ENCODE measurements at places on chromosomes 16 and 17.

DNA sequence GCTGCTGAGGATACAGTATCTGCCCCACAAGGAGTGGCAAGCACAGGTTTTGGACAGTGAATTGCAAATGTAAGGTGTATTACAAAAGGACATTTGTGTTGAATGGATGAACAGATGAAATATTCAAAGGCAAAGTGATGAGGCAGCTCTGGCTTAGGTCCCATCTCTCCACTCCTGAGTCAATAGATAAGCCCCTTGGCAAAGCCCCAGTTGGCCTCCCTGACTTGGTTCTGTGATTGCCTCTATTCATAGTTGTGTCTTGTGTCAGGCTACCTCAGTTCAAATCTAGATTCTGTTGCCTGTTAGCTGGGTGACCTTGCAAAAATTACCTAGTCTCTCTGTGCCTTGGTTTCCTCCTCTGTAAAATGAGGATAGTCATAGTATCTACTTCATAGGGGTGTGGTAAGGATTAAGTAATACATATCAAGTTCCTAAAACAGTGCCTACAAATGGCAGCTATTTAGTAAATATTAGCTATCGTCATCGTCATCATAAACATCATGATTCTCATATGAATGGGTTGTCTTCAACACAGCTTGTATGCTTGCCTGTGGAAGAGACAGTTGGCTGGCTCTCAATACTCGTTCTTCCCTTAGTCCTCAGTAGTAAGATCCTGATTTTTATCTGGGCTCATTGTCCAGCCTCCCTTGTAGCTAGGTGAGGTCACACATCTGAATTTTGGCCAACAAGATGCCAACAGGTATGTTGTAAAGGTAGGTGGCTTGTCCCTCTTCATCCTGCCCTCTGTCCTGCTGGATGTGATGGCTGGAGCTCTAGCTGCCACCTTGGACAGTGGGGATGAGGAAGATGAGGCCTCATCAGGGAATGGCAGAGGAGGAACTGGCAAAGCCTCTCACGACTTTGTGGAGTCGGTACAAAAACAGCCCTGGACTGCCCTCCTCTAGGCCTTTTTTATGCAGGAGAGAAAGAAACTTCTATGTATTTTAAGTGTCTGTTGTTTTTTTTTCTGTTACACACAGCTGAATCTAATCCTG is 2.1 kb upstream of the MFAP4 start:
- no peak for DNase-seq

DNA sequence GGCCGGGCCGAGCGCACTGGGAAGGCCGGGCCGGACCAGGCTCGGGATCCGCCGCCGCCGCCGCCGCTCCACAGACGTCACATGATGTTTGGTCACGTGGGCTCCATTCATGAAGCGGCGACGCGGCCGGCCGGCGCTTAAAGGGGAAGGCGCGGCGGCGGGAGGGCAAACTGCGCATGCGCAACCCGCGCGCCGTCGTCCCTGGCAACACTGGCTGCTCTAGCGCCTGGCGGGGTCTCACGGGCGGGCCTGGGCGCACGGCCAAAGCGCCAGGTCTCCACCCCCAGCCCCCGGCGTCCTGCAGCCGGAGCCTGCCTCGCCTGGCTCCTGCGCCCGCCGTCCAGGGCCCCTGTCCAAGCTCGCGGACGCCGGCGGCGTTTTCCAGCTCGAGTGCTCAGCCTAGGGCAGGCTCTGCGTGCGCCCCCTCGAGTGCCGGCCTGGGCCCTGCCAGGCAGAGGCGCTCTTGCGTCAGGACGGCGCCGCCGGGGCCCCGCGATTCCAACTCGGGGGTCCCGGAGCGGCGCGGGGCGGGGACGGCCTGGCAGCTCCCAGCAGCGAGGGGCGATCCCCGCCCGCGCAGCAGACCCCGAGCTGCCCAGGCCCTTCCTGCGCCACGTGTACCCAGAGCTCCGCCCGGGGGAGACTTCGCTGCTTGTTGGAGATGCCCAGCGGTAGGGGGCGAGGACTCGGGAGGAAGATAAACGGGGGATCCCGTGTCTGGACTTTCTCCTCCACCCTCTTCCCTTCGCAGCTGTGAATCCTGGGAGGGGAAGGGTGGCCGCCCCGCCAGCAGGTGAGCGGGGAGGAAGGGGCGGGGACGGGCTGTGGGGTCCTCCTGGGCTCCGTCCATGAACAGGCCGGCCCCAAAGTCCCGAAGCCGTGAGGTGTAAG is at the start of gene MAFG:
Gene MAFG (minus strand): TSS at position 83 of the 891 bp plus-strand sequence. CDS start 4,550 bp downstream, outside the sequence.
- peak; percentile 97 for DNase-seq

DNA sequence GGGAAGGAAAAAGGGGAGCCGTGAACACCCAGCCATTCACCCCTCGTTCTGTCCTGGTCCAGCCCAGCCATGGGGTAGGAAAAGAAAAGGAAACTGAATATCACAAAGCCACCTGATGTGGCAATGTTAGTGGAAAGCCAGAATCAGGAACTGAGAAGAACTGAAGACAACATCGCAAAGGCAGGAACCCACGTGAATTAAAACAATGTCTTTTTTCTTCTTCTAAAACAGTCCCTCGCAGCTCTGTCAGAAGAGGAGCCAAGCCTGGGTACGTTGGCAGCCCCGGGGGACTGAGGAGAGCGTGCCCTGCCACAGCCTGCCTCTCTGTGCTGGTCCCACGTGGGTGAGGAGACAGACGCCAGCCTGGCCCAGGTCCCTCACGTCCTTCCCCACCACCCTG is 55.0 kb downstream of the ZNF423 start:
- DNase-seq, result no peak

GRCh38 chr17:11578998-11579397 is 19.3 kb upstream of the DNAH9 start:
- no peak for DNase-seq

- no peak for DNase-seq
Measured at GRCh38 chr16:2121853-2122252, 13.8 kb downstream of the PKD1 start.

GRCh38 chr17:50637829-50638605 is 3.3 kb downstream of the ABCC3 start:
- DNase-seq, result no peak

GRCh38 chr17:296906-297690 is 55.5 kb downstream of the RPH3AL start:
- no peak for DNase-seq

GRCh38 chr17:66517336-66518009 is 215.1 kb downstream of the PRKCA start:
- no peak for DNase-seq

GRCh38 chr17:5527601-5528250 is 41.4 kb downstream of the MIS12 start:
- no peak for DNase-seq

DNA sequence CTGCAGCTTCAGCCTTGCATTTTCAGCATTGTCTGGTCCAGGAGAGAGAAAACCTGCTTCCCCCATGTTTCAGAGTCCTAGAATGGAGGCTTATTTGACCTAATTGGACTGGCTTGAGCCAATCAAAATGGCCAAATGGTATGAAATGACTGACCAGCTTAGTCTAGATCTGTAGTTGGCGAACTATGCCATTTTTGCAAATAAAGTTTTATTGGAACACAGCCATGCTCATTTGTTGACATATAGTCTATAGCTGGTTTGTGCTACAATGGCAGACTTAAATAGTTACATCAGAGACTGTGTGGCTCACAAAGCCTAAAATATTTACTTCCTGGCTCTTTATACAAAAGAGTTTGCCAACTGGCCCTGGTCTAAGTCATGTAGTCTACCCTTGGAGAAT is 180.8 kb downstream of the HS3ST3B1 start:
- no peak for DNase-seq

DNA sequence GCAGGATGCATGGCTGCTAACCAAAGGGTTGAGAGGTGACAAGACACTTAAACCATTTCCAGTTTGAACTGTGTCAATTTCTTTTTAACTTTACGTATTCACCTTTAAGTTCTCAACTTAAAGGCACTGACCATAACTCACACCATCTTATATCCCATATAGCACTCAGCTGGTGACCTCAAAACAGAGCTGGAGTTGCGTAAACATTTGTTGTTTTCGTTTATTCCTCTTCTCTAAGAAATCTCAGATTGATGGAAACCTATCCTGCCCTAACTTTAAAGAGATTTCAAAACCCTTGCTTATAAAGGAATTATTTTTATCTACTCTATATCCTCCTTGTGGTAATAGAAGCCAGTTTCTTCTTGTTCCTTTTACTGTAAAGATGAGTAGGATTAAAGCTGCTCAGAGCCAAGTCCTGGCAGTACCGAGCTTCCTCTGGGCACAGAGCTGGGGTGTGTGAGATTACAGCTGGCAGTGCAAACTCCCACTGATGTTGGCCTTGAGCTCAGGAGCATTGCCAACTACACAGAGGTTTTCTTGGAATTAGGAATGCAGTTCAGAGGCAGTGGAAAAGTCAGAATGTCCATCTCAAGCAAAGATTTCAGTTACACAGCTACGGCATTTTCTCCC is 1.3 kb downstream of the KCTD2 start:
- DNase-seq, result no peak

DNA sequence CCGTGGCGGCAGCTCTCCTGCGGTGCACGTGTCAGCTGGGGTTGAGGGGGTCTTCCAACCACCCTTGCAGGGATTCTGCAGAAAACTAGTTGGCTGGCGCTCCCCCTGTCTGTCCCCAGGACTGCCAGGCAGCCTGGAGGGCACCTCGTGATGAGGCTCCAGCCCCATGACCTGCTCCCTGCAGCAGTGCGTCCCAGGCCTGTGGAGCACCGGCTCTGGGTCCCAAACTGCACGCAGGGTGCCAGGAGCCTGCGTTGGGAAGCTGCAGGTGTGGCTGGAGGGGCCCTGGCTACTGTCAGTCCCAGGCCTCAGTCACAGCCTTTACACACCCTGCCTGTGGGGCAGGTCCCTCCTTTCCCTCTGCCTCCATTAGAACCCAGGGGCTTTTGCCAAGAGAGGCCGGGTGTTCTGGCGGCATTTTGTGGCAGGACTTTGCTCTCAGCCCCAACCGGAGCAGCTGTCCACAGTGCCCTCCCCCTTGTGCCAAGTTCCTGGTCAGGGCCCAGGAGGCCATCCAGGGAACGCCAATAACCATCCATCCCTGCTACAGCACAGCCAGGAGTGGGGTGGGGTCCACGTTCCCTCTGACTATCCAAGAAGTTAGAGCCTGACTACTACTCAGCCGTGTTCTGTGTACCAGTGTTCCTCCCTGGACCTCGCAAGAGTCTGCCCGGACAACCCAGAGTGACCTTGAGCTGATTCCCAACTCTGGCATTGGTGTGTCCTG is 9.2 kb downstream of the CHMP6 start:
- DNase-seq, result no peak

GRCh38 chr17:32701871-32702270 is 175.1 kb downstream of the MYO1D start:
- no peak for DNase-seq

- DNase-seq, result peak; percentile 86
Measured at GRCh38 chr16:57316390-57317017, 32.0 kb upstream of the PLLP start.

- no peak for DNase-seq
Measured at GRCh38 chr16:23282568-23282967, 19.5 kb upstream of the SCNN1B start.

- no peak for DNase-seq
Measured at GRCh38 chr16:58850019-58850677, 116.0 kb upstream of the GOT2 start.

DNA sequence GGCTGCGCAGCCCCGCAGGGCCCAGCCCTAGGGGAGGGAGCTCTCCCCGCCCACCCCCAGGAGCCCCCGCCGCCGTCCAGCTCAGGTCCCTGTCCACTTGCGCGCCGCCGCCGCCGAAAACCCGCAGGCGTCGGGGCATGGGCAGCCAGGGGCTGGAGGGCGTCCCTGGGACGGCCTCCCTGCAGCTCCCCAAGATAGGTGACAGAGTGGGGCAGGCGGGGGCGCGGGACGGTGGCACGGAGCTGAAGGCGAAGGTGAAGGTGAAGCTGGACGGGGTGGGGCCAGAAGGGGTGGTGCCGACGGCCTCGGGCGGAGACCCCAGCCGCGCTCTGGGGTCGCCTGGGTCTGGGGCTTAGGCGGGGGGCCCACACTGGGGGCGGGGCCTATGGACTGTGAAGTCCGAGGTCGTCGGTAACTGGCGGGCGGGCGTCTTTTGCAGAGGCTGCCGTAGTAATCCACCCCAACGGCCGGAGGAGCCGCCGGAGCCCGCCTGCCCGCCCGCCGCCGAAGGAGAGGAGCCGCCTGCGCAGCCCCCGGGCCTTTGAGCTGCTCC is 27.2 kb downstream of the SREBF1 start:
- no peak for DNase-seq

- peak; percentile 64 for DNase-seq
Measured at GRCh38 chr17:32917842-32918241, 10.1 kb upstream of the TMEM98 start.

- peak; percentile 95 for DNase-seq
Measured at GRCh38 chr17:35578197-35578928, at the start of gene PEX12. TSS of gene PEX12 (minus strand) at chr17:35578571. CDS start at chr17:35578021, 550 bp downstream.

DNA sequence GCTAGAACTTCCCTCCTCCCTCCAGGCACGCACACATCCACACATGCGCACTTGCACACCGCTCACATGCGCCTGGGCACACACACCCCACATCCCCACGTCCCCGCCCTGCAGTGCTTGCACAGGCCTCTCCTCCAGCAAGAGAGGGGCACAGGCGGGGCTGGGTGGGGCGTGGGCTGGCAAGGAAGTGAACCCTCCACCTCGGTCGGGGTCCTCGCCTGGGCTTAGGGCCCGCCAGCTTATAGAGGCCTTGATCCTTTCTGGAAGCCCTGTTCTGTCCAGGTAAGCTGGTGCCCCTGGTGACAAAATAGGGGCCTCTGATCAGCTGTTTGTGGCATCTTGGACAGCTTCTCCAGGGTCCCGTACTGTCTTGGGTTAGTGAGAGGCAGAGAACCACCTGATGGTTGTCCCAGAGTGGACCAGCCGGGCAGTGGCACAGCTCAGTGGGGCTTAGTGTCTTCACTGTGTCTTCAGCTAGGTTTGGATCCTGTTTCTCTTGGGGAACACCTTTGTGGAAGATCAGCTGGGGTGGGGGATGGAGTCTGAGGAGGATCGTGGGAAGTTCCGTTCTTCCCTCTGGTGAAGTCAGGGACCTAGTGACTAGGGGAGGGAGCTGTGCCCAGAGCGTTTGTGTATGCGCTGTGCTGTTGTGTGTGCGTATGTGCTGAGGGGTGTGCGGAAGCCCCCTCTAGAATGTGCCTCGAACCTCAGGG is 12.1 kb downstream of the TBX4 start:
- no peak for DNase-seq

GRCh38 chr16:85445064-85445778 is 167.9 kb upstream of the GSE1 start:
- no peak for DNase-seq

- DNase-seq, result no peak
Measured at GRCh38 chr16:67397036-67397801, 3.9 kb upstream of the TPPP3 start.

DNA sequence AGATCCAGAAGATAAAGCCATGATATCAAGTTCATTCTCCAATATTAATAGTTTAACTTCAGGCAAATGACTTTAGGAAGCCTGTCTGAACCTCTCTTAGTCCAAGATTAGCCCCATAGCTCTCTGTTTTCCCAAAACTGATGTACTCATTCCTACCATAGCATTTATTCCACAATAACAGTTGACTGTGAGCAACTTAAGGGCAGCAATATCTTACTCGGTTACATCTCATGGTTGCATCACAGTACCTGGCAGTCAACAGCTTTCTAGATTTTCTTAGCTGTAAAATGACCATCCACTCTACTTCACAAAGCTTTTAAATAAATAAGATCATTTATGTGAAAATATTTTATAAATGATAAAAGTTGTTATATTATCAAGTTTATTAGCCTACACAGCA is 58.2 kb upstream of the STAC2 start:
- DNase-seq, result no peak

Measured in esophagus muscularis mucosa (tissue), 4 donors.